ENCODE measurements at places on chromosomes 6 and 20. TPM values are rescaled to one million over a fixed set of nuclear protein-coding genes. Genes with fewer than 3 reads are reported as not detected.

- no peaks in the 10 kb centered on the region for H3K36me3 ChIP-seq
- H3K27me3 ChIP-seq, result peaks cover 12% of the 10 kb centered on the region
- H3K4me3 ChIP-seq, result no peak overlapping the region
- H3K4me1 ChIP-seq, result peaks cover 2% of the 10 kb centered on the region
- H3K27ac ChIP-seq, result no peak overlapping the region
These were observed 70.1 kb upstream of the RPS6KA2 start for GRCh38 chr6:166697113-166697512.

GRCh38 chr6:133629970-133630369 lies 258.9 kb upstream of the TCF21 start:
- H3K4me3 ChIP-seq, result no peak overlapping the region
- no peaks in the 10 kb centered on the region for H3K27me3 ChIP-seq
- no peak for DNase-seq
- H3K4me1 ChIP-seq, result peaks cover 6% of the 10 kb centered on the region
- no peak overlapping the region for H3K27ac ChIP-seq
- no peaks in the 10 kb centered on the region for H3K36me3 ChIP-seq

GRCh38 chr20:8476021-8476420 lies 344.0 kb downstream of the PLCB1 start:
- peaks cover 4% of the 10 kb centered on the region for H3K27me3 ChIP-seq
- no peaks in the 10 kb centered on the region for H3K4me1 ChIP-seq
- H3K36me3 ChIP-seq, result no peaks in the 10 kb centered on the region

- no peaks in the 10 kb centered on the region for H3K27me3 ChIP-seq
- DNase-seq, result no peak
- peaks cover 9% of the 10 kb centered on the region for H3K4me1 ChIP-seq
- H3K36me3 ChIP-seq, result peaks cover 39% of the 10 kb centered on the region
- no peak overlapping the region for H3K4me3 ChIP-seq
These were observed 54.8 kb downstream of the SNX9 start for GRCh38 chr6:157877573-157878438.

DNA sequence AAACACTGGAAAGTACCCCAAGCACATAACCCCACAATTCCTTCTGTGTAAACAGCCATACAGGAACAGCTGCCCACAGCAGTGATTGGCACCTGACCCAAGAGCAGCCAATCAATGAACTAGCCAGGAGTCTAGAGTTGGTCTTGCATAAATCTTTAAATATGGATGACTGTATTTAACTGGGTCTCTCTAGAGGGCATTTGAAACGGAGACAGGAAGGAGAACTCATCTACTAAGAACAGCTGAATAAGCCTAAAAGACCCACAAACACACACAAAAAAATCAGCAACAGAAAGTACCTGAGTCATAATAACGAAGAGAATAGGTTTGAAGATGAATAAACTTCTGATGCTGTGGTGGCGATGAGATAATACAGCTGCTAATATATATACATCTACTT lies 49.0 kb upstream of the ASF1A start:
- H3K4me3 ChIP-seq, result no peak overlapping the region
- no peaks in the 10 kb centered on the region for H3K27me3 ChIP-seq
- no peak overlapping the region for H3K27ac ChIP-seq
- no peak for DNase-seq

GRCh38 chr6:31558631-31559500 lies 11.5 kb downstream of the NFKBIL1 start:
- no peak overlapping the region for H3K27ac ChIP-seq
- no peak overlapping the region for H3K4me3 ChIP-seq
- no peaks in the 10 kb centered on the region for H3K27me3 ChIP-seq
- DNase-seq, result no peak

- no peaks in the 10 kb centered on the region for H3K36me3 ChIP-seq
- H3K4me3 ChIP-seq, result peak overlapping the region; percentile 91
- H3K27ac ChIP-seq, result peak overlapping the region; percentile 99
- H3K27me3 ChIP-seq, result no peaks in the 10 kb centered on the region
These were observed 1.2 kb upstream of the DSE start for GRCh38 chr6:116369540-116369939.

Gene SCGN
- total RNA-seq, result not detected

Gene SLC35D3
- total RNA-seq, result 0.13 TPM

Measured in mesothelial cell of epicardium (in vitro differentiated cells).